ENCODE measurements at places on chromosomes 3 and 15.

DNA sequence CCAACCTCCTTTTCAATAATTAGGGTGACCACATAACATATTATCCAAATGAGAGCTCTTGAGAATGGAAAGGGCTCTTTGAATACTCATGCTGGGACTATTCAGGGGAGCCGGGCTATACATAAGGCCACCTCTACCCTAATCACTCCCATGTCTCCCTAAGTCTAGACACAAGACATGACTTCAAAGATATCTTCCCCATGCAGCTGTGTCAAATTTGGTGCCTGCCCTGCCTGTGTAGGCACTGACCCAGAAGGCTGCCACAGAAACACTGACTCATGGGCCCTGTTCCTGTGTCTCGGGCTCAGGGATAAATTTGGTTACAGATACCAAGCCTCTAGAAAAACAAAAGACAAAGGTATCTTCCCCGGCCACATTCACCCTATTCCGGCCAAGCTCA lies 70.3 kb downstream of the MYLK start:
- no peak for DNase-seq

DNA sequence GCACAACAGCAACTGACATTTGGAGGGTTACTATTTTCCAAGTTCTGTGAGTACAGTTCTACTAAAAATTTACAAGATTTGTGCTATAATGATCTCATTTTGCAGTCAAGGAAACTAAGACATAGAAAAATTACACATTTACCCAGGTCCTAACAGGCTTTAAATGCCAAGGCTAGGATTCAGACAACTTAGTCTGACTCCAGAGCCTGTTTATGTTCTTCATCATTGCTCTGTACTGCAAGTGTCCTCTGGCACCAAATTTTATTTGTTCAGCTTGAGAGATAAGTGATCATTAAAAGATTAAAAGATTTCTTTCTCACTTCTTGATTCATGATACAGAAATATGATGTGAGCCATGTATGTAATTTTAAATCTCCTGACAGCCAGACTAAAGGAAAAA lies 290.8 kb downstream of the UBE2E2 start:
- no peak for DNase-seq

- no peak for DNase-seq
These were observed 986.5 kb downstream of the ROBO2 start for GRCh38 chr3:78026318-78026828.

GRCh38 chr15:32675466-32675865 lies 34.0 kb downstream of the SCG5 start:
- DNase-seq, result no peak

GRCh38 chr3:170858599-170858998 lies 11.4 kb downstream of the RPL22L1 start:
- DNase-seq, result no peak

DNA sequence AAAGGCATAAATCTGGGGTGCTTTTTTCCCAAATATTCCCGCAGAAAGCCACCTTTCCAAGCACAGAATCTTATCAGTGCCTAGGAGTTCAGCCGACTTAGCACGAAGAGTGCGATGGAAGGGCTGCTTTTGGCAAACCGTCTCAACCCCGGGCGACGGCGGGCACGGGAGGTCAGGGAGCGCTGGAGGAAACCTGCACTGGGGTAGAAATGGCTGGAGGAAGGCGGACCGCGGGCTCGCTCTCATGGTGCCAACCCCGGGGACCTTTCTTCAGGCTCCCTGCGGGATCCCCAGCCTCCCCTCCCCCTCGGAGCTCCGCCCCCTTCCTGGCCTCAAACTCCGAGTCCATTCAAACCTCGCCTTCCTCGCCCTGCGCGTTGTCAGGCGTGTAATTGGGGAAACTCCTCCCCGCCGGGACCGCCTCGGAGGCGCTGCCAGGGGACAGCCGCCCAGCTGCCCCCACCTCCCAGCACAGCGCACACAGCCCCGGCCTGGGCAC lies at the start of gene GABRG3:
Gene GABRG3 (plus strand): TSS at position 470 of the 499 bp plus-strand sequence.
- no peak for DNase-seq

GRCh38 chr3:181851063-181851462 lies 139.3 kb downstream of the SOX2 start:
- DNase-seq, result no peak

DNA sequence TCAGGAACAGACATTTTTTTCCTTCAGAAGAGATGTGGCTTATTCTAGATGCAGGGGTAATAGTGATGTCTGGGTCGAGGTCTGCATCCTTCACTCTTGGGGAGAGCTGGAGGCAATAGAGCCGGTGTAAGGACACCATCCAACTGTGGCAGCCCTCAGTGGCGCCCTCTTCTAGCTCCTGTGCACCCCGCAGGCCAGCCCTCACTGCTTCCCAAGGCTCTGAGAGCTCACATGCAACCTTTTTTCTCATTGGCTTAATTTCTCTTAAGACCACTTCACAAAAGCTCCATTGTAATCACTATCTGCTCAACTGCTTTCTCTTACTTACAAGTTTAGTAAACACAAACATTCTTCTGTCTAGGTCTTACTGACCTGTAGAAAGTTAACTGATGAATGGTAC lies 3.9 kb upstream of the VPS8 start:
- DNase-seq, result no peak

DNA sequence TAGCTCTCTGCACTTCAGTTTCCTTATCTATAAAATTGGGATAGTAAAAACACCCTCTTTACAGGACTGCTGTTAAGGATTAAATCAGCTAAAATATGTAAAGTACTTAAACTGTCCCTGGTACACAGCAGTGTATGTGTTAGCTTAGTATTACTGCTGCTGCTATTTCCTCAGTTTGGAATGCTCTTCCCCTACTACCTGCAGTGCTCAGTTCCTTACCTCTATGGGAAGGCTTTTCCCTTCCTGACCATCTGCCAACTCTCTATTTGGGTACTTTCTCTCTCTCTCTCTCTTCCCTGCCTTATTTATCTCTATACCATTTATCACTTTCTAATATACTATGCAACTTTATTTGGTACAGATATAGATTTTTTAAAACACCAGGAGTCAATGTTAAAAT lies 26.5 kb downstream of the KPNA4 start:
- no peak for DNase-seq

DNA sequence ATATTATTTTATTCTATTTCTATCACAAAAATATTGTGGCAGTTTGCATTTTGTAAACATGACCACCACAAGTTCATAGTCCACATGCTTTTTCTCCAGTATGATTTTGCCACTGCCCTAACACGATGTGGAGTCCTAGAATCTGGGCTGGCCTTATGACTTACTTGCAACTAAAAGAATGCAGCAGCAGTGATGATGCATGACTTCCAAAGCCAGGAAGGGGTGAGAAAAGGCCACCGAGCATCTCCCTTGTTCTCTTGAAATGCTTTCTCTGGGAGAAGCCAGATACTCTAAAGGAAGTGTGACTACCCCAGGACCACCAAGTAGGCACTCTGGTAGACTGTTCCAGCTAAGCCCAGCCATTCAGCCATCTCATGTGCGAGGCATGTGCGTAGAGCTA lies 191.6 kb upstream of the MRPL3 start:
- no peak for DNase-seq

Measured in T-helper 2 cell treated with Interferon-gamma antibody and Interleukin-4, amounts not matched to agents 5 μg/mL and 100 μg/mL, for 36 hours (primary cell).